ENCODE measurements at places on chromosomes 11 and 22.

DNA sequence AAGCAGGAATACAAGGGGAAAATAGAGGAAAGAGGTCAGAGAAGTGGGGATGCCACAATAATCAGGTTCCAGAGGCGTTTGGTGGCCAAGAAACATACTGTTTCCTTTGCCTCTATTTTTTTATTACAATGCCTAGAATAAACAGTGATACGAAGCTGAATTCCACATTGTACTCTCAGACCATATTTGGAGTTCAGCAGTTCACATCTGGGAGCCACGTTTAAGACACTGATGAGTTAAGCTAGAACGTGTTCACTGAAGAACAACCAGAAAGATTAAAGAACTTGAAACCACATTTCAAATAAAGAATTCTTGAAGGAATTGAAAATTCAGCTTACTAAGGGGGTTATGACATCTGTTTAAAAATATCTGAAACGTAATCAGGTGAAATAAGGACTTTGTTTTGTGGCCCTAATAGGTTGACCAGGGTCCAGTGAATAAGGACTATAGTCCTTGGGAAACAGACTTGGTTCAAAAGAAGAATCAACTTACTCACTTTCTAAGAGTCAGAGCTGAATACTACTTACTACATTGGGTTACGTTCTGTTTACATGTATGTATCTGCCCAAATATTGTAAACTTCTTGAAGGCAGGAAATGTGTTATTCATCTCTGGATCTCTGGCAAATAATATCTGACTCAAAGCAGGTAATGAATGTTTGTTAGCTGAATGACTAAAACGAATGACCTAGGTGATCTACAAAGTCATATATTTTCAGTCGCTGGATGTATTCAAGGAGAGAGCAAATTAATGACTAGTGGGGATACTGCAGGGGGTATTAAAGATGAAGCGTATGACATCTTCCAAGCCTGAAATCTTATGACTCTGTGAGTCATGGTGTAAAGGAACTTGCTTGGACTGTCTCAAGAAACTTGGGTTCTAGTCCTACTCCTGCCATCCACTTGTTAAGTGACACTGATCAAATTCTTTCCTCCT, 247.0 kb upstream of the NARS2 start:
- no peak for DNase-seq

DNA sequence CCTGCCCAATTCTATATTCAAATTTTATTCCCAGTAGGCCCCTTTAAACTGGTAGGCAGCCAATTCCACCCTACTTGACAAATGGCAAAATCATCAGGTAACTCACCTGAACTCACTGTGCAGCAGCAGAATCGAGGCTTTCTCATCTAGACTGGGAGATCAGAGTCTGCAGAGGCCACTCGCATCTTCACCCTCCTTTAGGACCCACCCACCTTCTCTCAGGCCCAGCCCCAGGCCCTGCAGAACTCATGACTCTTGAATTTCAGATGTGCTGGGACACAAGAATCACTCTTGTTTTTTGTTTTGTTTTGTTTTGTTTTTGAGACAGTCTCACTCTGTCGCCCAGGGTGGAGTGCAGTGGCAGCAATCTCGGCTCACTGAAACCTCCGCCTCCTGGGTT, 38.8 kb downstream of the MICAL3 start:
- no peak for DNase-seq

DNA sequence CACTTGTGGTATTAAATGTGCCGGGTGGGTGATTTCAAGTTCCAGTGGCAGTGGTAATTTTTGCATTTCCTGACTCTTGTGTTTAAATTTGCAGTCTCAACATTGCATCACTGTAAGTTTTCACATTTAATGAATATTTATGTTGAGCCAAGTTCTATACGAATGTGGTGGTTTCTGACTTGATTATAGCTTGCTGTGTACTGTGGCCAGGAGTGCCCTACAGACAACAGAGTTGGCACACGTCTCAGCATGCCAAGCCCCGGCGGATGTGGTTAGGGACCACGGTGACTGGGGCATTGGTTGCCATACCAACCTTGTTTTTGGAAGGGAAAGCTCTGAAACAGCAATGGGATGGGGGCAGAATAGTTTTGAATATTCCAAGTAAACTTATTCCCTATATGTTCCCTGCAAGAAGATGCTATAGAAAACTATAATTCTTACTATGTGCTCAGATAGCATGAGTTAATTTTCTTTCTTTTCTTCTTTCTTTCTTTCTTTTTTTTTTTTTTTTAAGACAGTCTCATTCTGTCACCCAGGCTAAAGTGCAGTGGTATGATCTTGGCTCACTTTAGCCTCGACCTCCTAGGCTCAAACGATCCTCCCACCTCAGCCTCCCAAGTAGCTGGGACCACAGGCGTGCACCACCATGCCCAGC, 16.0 kb downstream of the ZNRF3 start:
- DNase-seq: no peak

GRCh38 chr11:109196016-109196415, 226.0 kb upstream of the C11orf87 start:
- DNase-seq: no peak

- no peak for DNase-seq
Measured at GRCh38 chr11:88173956-88174355, 1.3 kb downstream of the RAB38 start.

GRCh38 chr11:28231475-28231874, 123.3 kb downstream of the METTL15 start:
- no peak for DNase-seq

DNA sequence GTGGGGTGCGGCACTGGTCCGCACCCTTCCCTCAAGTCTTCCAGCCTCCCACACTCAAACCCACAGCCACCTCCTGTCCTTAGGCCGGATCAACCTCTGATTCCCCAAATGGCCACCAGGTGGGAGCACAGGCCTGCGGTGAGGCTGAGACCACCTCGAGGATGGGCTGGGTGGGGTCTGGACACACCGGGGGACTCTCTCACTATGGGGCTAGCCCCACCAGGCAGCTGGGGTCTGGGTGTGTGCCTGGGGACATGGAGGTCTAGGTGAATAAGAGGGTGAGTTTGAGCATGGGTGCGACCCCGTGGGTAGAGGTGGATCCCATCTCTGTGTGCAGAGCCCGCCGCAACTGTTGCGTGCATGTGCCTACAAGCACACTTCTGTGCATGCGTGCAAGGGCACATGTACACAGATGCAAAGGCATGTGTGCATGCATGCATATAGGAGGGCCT, 32.6 kb downstream of the MYO18B start:
- DNase-seq: no peak
